Common myeloid progenitor, CD34-positive (primary cell): ENCODE measurements at places on chromosomes 7 and 10.

- DNase-seq: no peak
Observed at GRCh38 chr10:95260397-95260881, 30.4 kb downstream of the PDLIM1 start.

DNA sequence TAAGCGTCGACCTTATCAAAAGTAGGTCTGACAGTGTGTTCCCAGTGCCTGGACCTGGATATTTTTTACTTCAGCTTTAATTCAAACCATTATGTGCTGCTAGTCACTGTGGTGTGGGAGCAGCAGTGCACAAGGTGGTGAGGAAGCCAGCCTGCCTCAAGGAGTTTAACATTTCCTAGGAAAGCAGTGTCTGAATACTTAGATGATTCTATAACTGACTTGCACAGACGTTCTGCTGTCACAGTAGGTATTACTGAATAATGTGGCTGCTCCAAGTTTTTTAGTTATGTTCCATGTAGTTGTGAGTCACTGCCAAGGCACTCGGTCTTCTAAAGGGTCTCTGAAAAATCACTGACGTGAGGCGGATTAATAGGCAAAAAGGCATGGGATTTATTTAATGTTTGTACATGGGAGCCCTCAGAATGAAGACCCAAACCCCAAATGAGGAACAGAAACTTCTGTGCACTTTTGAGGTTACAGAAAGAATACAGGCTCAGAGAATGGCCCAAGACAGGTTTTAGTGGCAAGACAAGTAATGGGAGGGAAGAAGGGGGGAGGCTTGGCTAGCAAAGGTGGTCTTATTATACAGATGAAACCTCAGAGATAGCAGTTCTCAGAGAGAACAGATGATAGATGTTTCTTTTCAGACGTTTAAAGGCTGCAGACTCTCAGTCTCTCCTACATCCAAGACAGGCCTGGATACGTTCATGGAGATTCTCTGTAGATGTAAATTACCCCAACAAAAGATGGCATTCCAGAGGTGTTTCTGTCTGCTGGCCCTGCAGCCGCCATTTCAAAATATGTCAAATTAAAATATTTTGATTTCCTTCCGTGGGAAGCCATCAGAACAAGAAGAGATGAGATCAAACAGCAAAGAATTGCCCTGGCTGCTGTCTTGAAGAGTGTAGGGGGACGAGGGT, 209.3 kb downstream of the SDK1 start:
- DNase-seq: no peak

- peak; percentile 72 for DNase-seq
Observed at GRCh38 chr7:159209429-159209828, 64.8 kb upstream of the VIPR2 start.

GRCh38 chr7:41163991-41164390, 538.9 kb downstream of the INHBA start:
- DNase-seq: no peak

- DNase-seq: peak; percentile 78
Observed at GRCh38 chr7:3092468-3092867, 48.8 kb upstream of the CARD11 start.

- no peak for DNase-seq
Observed at GRCh38 chr10:87578160-87578841, 73.6 kb downstream of the MINPP1 start.

- no peak for DNase-seq
Observed at GRCh38 chr7:134365341-134366054, 48.8 kb upstream of the SLC35B4 start.

GRCh38 chr7:20475756-20476155, 139.7 kb upstream of the ABCB5 start:
- peak; percentile 68 for DNase-seq

DNA sequence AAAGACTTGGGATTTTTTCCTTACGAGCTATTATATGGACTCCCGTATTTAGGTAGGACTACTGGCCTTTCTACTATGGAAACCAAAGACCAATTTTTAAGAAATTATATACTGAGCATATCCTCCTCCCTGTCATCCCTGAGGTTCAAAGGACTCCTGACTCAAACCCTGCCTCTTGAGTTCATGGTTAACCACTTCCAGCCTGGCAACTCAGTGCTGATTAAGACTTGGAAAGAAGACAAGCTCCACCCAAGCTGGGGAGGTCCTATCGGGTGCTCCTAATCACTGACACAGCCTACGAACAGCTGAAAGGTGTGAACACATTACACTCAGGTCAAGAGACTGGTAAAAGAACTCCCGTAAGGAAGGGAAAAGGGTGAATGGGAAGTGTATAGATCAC, 66.8 kb downstream of the LYZL2 start:
- DNase-seq: no peak

- no peak for DNase-seq
Observed at GRCh38 chr7:154171422-154171821, 119.2 kb downstream of the DPP6 start.

GRCh38 chr7:39683216-39683845, 60.0 kb downstream of the RALA start:
- peak; percentile 22 for DNase-seq

- DNase-seq: peak; percentile 43
Observed at GRCh38 chr10:123559066-123559822, 106.9 kb upstream of the GPR26 start.

DNA sequence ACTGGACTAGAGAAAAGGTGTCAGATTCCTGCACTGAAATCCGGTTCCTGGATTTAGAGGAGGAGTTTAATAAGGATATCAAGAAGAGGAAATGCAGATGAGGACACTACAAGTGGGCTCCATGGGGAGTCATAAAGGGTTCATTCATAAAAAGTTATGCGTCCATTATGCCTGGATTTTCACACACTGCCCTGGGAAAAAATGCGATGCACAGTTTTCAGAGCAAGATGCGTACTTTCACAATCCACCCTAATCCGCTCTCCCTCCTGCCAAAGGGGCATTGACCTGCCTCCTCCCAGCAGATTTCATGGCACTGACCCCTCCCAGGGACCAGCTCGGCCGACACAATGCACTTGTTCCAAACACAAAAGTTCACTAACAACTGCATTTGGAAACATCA, 42.2 kb upstream of the OPALIN start:
- DNase-seq: no peak

- DNase-seq: no peak
Observed at GRCh38 chr10:21150166-21150565, 253.1 kb upstream of the NEBL start.

DNA sequence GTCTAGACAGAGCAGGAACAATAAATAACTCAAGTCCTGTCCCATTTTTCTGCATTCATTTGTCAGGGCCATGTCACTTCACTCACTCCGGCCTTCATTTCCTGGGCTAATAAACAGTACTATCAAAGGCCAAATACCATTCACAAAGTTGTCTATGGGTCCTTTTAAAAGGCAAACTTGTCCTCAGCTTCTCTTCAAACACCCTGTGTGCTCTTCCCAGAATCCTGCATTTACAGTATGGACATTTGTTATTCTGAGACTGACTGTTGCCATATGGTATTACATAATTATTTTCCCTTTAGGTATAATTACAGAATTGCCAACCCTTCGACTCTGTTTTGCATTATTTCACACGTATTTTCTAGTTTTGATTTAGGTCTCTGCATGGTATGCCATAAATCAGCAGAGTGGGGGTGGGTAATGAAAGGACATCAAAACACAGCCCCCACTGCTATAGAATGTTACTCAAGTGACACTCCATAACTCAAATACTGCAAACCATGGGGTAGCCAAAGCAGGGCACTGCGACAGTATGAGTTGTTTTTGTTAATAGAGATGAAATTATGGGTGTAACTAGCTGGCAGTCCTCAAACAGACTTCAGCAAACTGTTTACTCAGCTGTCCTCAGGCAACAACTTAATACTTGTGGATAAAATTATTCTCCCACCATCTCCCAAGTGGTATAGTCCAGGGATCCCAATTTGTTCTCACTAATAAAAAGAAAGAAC, 183.7 kb downstream of the TRIL start:
- no peak for DNase-seq

- no peak for DNase-seq
Observed at GRCh38 chr10:54710918-54711317, 90.1 kb downstream of the PCDH15 start.

DNA sequence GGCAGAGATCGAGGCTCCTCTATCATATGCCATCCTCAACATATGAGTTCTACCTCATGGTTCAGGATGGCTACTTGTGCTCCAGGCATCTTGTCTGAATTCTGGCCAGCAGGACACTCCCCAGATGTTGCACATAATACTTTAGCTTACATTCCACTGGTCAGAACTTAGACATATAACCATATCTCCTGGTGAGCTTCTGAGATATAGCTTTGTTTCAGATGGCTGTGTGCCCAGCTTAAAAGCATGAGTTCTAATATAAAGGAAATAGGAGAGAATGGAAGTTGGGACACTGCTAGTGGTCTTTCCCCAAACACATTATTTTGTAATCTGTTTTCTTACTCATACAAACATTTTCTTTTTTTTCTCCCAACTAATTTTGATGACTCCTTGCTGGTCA, 50.8 kb upstream of the IFRD1 start:
- DNase-seq: no peak

- DNase-seq: no peak
Observed at GRCh38 chr7:78487464-78487863, 688.9 kb downstream of the PHTF2 start.

GRCh38 chr10:61219696-61220095, 233.5 kb downstream of the TMEM26 start:
- DNase-seq: no peak

DNA sequence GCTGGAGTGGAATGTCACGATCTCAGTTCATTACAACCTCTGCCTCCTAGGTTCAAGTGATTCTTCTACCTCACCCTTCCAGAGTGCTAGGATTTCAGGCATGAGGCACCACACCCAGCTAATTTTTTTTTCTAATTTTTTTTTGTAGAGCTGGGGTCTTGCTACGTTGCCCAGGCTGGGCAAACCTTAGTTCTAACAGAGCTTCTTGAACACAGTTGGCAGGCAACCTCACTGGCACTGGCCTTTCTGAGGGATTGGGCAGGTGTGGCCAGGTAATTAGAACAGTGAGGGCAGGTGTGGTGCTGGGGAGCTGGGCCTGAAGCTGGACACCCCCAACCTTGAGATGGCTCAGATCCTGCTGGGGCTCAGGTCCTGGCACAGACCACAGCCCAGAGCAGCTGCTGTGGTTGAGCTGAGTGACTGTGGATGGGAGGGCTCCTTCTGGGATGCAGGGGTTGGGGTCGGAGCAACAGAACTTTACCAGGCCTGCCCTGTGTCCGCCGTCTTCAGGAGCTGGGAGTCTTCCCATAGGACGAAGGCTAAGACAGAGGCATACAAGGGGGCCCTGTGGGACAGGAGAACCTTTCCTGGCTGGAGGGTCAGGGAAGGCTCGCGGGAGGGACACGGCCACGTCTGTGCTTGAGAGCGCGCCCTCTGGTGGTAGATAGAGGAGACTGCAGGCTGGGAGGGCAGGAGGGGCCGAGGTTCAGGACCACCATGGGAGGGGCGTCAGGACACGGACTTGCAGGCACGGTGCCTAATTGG, 48.2 kb downstream of the COL26A1 start:
- peak; percentile 36 for DNase-seq
